Activated T-helper 17 cell treated with anti-CD3 and anti-CD28 coated beads, Interleukin-2, amount 50 U/mL, for 72 hours (primary cell): ENCODE measurements at places on chromosomes 2 and 18. TPM values are rescaled to one million over a fixed set of nuclear protein-coding genes. Genes with fewer than 3 reads are reported as not detected.

DNA sequence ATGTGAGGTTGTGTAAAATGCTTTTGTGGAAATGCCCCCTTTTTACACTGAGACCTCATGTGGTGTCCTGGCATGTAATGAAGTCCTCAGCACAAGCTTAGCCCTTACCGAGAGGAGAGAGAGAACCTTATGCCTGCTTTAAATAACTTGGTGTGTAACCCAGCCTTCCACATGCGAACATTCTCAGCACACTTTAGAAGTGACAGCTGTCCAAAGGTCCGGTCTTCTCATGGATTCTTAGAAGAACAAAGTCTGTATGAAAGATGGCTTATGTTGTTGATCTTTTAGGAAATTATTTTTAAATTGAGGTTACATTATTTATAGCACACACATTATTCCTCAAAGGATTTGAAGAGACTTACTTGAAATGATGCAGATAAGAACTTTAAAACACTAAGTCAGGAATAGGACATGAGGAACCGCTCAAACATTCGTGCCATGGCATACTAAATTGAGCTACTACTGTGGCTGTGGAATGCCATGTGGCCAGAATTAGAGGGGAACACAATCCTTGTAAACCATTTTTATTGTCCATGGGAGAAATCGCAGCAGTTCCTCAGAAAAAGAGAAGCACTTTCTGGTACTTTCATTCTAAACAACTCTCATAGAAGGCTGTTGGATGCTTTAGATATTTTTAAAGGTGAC lies 79.6 kb downstream of the WDSUB1 start:
- no peak for ATAC-seq

DNA sequence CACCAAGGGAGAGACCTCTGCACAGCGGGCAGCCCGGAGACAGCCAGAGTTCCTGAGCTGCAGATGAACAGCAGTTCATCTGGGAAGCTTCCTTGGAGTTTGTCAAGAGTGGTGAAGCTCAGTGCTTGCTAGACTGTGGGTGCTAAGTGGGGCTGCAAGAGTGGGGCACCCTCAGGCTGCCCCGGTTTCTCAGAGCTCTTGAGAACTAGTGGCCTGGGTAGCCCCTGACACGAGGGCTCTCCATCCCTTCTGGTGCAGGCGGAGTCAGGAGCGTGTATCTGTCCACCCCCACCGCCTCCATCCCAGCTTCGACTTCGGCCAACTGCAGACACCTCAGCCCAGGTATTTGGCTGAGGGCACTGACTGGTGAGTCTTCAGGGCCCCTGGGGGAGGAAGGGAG lies 222.0 kb downstream of the LOXHD1 start:
- ATAC-seq: no peak

DNA sequence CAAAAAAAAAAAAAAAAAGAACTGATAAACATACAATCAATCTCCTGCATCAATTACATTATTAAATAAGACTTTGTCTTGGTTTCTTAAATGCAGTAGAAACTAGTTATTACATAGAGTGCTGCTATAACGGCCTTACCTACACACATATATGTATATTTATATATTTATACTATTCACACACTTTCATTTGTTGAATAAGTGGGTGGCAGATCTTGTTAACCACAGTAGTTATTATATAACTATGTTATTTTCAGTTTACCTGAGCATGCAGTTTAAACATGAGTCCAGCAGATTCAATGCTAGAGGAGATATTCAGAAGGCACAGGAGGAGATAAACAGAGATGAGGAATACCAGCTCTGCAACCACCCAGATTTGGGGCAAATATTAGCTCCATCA lies 81.5 kb upstream of the CD226 start:
- ATAC-seq: no peak

DNA sequence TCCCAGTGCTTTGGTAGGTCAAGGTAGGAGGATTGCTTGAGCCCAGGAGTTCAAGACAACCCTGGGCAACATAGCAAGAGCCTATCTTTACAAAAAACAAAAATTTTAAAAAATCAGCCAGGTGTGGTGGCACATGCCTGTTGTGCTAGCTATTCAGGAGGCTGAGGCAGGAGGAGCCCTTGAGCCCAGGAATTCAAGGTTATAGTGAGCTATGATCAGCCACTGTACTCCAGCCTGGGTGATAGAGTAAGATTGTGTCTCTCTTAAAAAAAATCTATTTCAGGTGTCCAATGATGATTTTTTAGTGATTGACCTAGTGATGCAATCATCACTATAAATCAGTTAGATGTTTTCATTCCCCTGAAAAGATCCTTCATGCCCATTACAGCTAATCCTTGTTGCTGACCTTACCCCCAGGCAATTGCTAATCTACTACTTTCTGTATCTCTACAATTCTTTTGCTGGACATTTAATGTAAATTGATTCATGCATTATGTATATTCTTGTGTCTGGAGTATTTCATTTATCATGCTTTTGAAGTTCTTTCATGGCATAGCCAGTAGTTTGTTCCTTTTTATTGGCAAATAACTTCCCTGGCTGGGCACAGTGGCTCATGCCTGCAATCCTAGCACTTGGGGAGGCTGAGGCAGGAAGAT lies 10.3 kb downstream of the MOCOS start:
- ATAC-seq: no peak

DNA sequence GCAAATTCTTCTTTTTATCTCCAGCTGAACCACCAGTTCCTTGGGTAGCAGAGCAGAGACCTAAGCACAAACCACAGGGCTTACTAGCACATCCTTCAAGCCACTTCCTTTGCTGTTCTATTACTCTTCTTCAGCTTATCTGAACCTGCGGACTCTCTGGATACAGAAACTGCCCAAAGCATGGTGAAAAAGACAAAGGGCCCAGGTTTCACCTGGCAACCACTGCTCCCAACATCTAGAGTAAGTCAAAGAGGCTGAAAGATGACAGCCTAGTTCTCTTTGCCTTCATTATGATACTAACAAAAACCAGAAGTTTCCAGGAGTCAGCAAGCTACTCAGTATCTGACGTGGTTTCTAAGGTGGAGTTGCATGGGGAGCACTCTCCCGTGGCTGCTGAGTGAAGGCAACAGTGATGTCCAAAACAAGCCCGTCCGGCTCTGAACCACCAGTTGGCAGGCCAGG lies 43.4 kb downstream of the KANSL3 start:
- ATAC-seq: peak; percentile 88

DNA sequence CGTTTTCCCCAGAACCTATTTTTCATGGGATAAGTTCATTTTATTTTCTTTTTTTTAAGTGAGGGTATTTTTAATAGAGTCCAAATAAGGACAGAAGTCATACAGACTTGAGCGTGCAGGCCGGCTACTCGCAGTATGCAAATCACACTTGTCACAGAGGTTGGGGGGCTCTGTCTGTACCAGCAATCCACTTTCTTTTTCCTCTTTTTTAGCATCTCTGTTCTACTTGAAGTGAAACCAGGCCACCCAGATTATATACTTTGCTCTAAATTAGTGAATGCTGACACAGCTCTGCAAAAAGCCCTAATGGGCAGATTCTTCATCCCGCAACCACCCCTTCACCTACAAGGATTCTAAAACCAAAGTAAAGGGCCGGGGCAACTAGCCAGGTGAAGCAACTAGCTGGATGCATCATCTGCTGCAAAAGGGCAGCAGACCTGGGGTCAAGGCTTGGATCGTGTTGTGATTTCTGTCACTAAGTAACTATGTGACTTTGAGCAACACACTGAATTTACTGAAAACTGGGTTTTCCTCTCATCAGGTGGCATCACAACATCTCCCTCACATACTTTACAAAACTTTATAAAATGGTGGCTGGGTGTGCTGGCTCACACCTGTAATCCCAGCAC lies 18.4 kb downstream of the KDSR start:
- no peak for ATAC-seq

DNA sequence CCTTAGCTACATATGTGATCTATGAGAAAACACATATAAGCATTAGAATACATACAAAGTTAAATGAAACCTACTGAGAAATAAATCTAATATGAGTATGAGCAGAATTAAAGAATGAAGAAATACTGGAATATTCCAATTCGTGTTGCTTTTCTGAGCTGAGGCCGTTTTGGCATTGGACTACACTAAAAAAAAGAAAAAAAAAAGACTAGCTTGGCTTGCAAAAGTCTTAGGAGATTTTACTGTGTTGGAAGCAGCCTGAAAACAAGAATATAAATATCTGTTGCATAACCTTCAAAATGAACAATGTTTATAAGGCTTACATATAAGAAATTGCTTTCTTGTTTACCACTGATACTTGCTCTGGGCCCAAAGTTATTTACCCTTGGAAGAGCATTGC lies 562.8 kb downstream of the TMEM182 start:
- ATAC-seq: no peak

GRCh38 chr2:46383113-46383395 lies 85.8 kb downstream of the EPAS1 start:
- no peak for ATAC-seq

GRCh38 chr2:223513771-223514455 lies 88.2 kb downstream of the SCG2 start:
- no peak for ATAC-seq

DNA sequence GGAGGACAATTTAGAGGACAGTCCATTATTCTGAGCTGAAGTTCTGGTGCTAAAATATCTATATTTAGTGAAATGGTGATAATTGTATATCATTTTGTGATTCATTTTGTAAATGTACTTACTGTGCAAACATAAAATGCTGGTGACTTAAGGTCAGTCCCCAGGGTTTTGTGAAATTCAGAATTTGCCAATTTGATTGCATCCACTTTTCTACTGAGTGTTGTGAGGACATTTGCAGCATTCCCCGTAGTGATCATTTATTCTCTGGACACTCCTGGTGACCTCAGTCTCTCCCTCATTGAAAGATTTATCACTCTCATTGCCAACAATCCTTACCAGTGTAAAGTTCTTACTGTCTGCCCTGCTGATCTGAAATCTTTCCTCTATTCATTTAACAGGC lies 98.2 kb downstream of the SOCS6 start:
- ATAC-seq: no peak

DNA sequence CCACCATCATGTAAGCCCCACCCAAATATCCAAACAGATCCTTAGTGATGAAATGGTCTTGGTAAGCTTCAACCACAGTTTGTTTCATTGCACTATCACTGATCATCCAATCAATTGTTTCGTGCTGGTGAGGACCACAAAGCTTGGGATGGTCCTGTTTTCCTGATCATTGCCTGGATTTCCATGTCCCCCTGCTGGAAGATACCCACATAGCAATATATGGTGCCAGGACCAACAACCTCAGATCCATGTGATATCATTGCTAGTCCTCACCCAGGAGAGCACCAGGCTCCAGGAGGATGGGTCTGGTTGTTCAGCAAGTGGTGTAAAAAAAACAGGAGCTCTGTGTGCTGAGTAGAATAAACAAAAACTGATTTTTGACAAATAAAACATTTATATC lies 206.5 kb upstream of the SH3BP4 start:
- no peak for ATAC-seq

The MSGN1 gene
- not detected for total RNA-seq

The NDC80 gene
- total RNA-seq: 68.9 TPM

The CKAP2L gene
- total RNA-seq: 31.4 TPM

The UBR3 gene
- 28.6 TPM for total RNA-seq

The INO80C gene
- 22.0 TPM for total RNA-seq

The SGPP2 gene
- 3.0 TPM for total RNA-seq

The PAIP2B gene
- 3.3 TPM for total RNA-seq

The MIB1 gene
- total RNA-seq: 64.0 TPM

The IGFBP5 gene
- not detected for total RNA-seq
